GM06990 (cell line): ENCODE measurements at places on chromosomes 12 and 14.

GRCh38 chr12:2902272-2902880, 11.7 kb downstream of the TULP3 start:
- DNase-seq, result no peak

GRCh38 chr14:53458368-53458814, 305.3 kb upstream of the DDHD1 start:
- DNase-seq, result no peak

DNA sequence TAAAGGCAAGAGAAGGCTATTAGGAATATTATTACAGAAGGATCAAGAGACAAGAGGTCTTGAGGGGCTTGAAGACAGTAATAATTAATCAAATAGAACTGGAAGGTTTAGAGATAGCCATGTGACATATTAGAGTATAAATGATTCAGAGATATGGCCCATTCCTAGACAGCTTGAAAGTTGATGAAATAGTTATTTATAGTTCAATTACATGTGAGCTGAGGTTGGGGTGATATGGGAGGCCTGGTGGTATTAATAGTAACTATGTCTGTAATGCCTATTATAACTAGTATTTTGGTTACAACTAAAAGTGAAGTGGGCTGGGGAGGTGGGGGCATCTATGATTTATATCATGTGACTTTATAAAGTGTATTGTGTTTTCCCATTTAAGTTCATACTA, 14.1 kb upstream of the MIS18BP1 start:
- no peak for DNase-seq

DNA sequence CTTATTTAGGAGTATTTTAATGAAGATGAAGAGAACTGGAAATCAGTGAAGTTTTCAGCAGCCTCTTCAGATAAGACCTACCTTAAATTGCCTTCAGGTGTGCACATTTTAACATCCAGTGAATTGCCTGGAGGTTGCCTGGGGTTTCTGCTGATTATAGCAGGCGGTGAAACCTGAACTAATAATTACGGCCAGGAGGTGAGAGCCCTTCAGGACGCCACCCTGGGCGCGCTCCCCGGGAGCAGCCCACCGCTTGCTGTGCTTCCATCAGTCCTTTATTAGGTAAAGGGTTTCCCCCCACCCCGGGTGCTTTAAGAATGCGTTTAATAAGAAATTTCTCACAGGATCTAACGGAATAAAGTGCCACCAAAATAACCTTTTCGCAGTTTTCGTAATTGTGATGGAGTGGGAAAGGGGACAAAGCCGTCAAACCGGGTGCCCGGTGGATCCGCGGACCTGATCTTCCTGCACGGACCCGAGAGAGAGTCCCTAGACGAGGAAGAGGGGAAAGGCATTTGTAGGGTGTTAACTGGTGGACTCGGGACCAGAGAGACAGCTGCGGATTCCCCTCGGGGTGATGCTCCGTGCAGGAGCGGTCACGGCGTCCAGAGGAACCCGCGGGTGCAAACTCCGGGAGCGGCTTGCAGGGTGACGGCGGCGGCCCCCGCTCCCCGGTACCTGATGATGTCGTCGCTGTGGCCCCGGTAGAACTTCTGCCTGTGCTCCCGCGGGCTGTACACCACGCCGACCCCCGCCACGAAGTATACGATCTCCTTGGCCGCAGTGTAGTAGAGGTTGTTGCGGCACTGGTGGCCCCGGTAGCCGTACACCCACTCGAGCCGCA, 902 bp downstream of the EML5 start:
- no peak for DNase-seq

- no peak for DNase-seq
Observed at GRCh38 chr14:64394423-64394822, 6.3 kb downstream of the MTHFD1 start.
